ENCODE measurements at places on chromosomes 11 and 22.
A peak's percentile ranks its signal among the peaks of the same experiment; 100 is the strongest.

DNA sequence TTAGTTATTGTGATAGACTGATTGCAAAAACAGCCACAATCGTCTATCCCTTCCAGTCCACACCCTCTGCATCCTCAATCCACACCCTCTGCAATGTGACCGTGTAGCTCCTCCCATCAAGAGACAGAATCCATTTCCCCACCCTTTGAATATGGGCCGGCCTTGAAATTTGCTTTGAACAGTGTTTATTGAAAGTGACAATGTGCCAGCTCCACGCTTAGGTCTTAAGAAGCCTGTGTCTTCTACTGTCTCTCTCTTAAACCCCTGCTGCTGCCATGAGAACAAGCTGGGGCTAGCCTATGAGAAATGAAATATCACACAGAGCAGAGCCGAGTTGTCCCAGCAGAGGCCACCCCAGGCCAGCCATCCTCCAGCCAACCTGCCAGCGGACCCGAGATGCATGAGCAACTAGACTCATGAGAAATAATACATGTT, 22.3 kb upstream of the MICAL2 start:
- DNase-seq, result peak; percentile 65

GRCh38 chr11:78338138-78338537, 79.5 kb downstream of the GAB2 start:
- DNase-seq, result peak; percentile 57

DNA sequence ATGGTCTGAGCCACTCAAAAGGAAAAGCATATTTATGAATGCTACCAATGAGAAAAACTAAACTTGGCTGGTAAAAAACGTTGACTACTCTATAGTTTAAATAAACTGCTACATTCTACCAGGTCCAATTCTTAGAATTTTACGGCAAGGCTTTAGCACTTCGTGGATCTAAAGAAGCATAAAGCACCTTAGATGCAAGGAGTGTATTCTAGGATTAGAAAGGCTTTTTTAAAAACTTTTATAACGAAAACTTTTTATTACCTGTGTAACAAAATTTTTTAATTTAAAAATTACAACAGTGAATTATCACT, 13.9 kb downstream of the PHF21A start:
- no peak for DNase-seq

DNA sequence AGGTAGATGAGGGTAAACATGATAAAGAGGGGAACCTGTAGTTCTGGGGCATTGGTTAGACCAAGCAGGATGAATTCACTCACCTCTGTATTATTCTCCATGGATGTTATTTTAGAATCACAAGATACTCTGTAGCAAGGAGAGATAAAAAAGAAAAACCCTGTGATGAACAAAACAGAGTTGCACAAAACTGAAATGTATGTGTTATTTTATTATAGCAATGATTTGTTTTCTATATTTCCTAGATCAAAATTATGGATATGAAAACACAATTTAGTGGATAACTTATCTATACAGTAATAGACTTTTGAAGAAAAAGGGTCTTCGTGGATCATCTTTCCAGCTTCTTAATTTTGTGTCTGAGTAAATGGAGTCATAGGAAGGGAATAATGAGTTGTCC, at the start of gene OR5B17:
Gene OR5B17, minus strand, starts transcription at position 101 of the 400 bp plus-strand sequence. Its CDS starts 0 bp downstream, at position 101.
- DNase-seq, result no peak

DNA sequence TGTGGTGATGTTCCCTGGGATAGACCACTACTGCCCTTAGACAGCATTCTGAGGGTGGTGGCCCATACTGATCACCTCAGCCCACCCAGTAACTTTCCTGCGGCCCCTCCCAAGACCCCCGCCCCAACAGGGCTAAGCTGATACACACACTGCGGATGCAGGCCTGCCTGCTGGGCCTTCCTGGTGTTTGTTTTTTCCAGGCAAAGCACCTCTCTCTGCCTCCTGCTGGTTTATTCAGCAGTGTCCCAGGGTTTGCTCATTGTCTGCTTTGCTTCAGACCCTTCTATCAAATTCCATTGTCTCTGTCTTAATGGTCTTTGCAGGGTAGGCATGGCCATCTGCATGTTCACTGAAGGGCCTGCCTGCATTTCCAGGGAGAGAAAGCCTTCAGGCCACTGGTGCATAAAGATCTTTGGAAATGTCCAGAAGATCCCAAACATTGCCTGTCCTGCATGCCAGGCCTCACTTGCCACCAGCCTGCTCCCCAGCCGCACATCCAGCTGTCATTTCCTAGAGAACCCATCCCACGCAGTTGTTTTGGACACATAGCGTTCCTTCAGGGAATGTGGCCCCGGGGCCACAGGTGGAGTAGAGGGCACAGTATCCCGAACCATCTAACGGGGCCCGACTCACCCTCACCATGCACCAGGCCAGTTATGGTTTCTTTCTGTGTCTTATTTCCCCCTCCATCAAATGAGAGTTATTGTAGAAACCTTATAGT, 50.2 kb downstream of the BCR start:
- DNase-seq, result no peak
